Breast epithelium (tissue), 4 donors: ENCODE measurements at places on chromosomes 1 and 21.

DNA sequence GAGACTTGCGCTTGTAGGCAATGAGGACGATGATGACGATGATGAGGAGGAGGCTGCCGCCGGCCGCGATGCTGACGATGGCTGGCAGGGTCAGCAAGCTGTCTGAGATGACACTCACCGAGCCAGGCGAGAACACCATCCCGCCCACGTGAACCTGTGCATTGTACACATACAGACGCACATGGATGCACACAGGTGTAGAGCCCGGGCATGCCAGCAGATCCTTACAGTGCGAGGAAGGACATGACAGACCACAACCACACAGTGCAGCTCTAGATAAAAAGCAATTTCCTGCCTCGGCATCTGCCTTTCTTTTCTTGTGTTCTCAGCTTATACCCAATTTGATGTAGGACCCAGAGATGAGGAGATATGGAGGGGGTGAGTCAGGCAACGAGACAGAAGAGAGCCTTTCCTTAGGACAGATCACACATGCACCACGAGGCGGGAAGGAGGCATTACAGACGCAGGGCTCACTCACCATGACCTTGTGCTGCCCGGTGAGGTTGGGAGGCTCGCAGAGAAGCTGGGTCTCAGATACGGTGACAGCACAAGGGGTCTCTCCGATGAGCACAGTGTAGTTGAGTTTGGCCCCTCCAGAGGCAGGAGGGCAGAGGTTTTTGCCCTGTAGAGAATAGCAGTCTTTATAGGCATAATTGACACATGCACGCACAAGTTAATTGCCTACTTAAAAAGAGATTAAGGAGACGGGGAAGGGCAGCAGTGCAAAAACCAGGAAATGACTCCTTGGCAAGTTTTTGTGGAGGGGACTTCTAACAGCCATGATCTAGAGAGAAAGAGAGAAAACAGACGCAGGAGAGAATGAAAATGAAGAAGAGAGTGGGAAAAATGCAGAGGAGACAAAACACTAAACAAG lies 133.9 kb upstream of the CD34 start:
- H3K27me3 ChIP-seq: no peaks in the 10 kb centered on the region
- H3K27ac ChIP-seq: no peak overlapping the region
- H3K4me3 ChIP-seq: no peak overlapping the region
- H3K36me3 ChIP-seq: no peaks in the 10 kb centered on the region
- no peak for DNase-seq

- no peaks in the 10 kb centered on the region for H3K4me1 ChIP-seq
- DNase-seq: no peak
- H3K27me3 ChIP-seq: peaks cover 33% of the 10 kb centered on the region
- H3K4me3 ChIP-seq: no peak overlapping the region
- H3K27ac ChIP-seq: no peak overlapping the region
Observed at GRCh38 chr21:44649521-44650100, 3.4 kb downstream of the KRTAP10-11 start.

- no peaks in the 10 kb centered on the region for H3K27me3 ChIP-seq
- DNase-seq: no peak
- no peaks in the 10 kb centered on the region for H3K4me1 ChIP-seq
Observed at GRCh38 chr1:11441211-11441952, 37.6 kb upstream of the DISP3 start.

- no peak overlapping the region for H3K27ac ChIP-seq
- H3K4me1 ChIP-seq: no peaks in the 10 kb centered on the region
- no peaks in the 10 kb centered on the region for H3K27me3 ChIP-seq
- H3K36me3 ChIP-seq: no peaks in the 10 kb centered on the region
- DNase-seq: no peak
Observed at GRCh38 chr1:107132195-107132594, 8.6 kb upstream of the NTNG1 start.

DNA sequence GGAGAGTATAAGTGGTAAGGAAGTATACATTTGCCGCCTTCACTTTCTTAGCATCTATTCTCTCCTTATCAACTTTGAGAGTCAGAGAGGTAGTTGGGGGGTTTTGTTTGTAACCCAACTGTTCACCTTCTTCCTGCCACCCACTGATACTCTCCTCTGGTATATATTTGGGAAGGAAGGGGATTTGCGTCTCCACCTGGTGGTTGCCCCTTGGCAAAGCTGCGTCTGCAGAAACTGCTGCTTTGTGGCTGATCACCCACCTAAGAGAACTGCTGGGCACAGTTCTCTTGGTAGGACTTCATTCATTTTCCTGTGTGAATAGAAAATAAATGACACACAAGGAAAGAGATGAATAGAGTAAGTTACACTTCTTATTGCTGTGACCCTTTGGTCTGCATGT lies 87.0 kb downstream of the SYT14 start:
- no peak for DNase-seq
- no peaks in the 10 kb centered on the region for H3K27me3 ChIP-seq
- no peaks in the 10 kb centered on the region for H3K4me1 ChIP-seq
- no peak overlapping the region for H3K4me3 ChIP-seq
- H3K27ac ChIP-seq: no peak overlapping the region

GRCh38 chr1:11391886-11392285 lies 87.1 kb upstream of the DISP3 start:
- no peaks in the 10 kb centered on the region for H3K4me1 ChIP-seq
- DNase-seq: no peak
- H3K27me3 ChIP-seq: peaks cover 28% of the 10 kb centered on the region
- H3K27ac ChIP-seq: no peak overlapping the region
- H3K36me3 ChIP-seq: no peaks in the 10 kb centered on the region

DNA sequence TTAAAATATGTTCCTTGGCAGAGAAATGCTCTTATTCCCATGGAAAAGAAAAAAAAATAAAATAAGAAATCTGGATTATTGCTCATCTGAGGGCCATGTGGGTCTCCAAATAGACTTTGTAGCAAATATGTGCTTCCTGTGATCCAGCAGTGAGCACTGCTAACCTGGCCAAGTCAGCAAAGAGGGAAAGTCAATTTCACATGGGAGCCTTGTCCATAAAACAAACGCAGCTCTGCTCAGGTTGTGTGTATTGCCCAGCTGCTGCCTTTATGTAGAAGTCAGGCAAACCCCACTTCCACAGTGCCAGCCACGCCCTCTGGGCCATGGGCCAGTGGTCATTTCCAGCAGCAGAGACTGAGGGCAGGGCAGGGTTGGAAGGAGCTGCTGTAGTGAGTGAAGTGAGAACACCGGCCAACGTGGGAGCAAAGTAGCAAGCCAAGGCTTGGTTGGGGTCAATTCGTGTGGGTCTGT lies 174.3 kb downstream of the LYPLAL1 start:
- DNase-seq: no peak
- no peaks in the 10 kb centered on the region for H3K27me3 ChIP-seq
- H3K4me1 ChIP-seq: no peaks in the 10 kb centered on the region

- H3K27me3 ChIP-seq: no peaks in the 10 kb centered on the region
- no peak overlapping the region for H3K27ac ChIP-seq
- H3K4me1 ChIP-seq: no peaks in the 10 kb centered on the region
- DNase-seq: no peak
- H3K36me3 ChIP-seq: peaks cover 3% of the 10 kb centered on the region
Observed at GRCh38 chr21:25563361-25564116, 43.7 kb downstream of the MRPL39 start.

GRCh38 chr21:36749935-36750575 lies 51.1 kb downstream of the SIM2 start:
- H3K27me3 ChIP-seq: peaks cover 7% of the 10 kb centered on the region
- H3K36me3 ChIP-seq: no peaks in the 10 kb centered on the region
- DNase-seq: no peak
- H3K4me1 ChIP-seq: no peaks in the 10 kb centered on the region

DNA sequence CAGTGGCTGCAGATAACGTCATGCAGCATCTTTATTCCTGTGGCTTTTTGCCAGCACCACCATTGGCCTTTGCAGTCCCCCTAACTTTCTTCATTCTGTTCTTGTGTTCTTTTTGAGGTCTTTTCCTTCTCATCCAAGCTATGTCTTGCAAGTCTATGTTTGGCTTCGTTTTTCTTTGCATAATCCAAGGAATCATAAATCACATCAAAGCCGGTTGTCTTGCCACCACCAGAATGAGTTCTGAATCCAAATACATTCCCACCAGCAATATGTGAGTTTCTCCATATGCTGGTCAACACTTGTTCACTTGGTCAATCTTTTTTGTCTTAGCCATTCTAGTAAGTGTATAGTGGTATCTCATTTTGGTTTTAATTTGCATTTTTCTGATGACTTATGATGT lies 70.6 kb upstream of the AK4 start:
- H3K4me3 ChIP-seq: no peak overlapping the region
- no peak overlapping the region for H3K27ac ChIP-seq
- H3K4me1 ChIP-seq: no peaks in the 10 kb centered on the region
- H3K36me3 ChIP-seq: no peaks in the 10 kb centered on the region

GRCh38 chr1:239979456-239979855 lies 112.2 kb upstream of the FMN2 start:
- DNase-seq: no peak
- H3K27me3 ChIP-seq: no peaks in the 10 kb centered on the region
- no peaks in the 10 kb centered on the region for H3K36me3 ChIP-seq
- H3K4me1 ChIP-seq: no peaks in the 10 kb centered on the region
- no peak overlapping the region for H3K27ac ChIP-seq
- H3K4me3 ChIP-seq: no peak overlapping the region

DNA sequence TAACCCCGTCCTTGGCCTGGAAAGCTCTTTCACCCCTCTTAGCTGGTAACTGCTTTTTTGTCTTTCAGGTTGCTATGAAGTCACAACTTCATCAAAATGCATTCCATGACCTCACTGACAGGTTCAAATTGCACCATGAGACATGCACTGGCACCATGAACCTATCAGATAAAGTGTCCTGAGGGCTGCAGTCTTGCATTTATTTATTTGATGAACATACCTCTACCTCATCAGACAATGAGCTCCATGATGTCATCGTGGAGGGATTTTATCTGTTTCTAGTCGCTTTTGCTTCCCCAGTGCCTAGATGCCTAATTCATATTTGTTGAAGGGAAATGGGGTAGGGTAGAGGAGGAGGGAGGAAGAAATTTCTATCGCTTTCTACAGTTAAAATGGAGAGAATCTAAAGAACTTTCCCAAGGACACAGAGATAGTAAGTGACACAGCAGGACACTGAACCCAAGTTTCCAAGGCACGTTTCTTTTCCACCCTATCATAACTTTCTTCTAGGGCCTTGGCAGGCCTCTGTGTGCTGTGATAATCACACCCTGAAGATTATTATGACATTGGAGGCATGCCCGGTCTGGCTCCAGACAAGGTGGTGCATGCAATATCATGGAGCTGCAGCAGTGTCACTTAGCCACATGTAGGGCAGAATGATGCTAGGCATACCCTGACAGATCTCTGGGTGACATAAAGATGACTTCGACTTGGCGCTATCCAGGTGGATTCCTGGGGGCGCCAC lies 69.5 kb downstream of the CD58 start:
- H3K27me3 ChIP-seq: no peaks in the 10 kb centered on the region
- no peaks in the 10 kb centered on the region for H3K36me3 ChIP-seq
- no peak overlapping the region for H3K4me3 ChIP-seq
- H3K27ac ChIP-seq: no peak overlapping the region
- no peak for DNase-seq

DNA sequence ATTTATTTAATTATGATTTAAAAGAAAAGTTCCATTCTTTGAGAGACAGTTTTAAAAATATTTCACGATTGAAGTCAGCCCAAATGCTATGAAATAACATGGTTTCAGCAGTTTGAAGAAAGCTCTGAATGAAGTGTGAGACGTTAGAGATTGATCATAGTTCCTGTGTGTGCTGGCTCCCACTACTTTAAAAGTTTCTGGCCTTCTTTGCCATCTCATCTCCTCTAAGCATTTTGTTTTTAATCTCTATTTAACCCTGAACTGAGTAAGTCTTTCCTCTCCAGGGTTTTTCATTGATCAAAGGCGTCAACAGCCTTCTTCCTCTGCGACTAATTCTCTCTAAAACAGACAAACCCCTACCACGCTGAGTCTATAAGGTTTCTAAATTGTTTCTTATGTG lies 225.3 kb upstream of the B3GALT2 start:
- no peaks in the 10 kb centered on the region for H3K27me3 ChIP-seq
- H3K27ac ChIP-seq: no peak overlapping the region
- no peaks in the 10 kb centered on the region for H3K4me1 ChIP-seq
- no peaks in the 10 kb centered on the region for H3K36me3 ChIP-seq

DNA sequence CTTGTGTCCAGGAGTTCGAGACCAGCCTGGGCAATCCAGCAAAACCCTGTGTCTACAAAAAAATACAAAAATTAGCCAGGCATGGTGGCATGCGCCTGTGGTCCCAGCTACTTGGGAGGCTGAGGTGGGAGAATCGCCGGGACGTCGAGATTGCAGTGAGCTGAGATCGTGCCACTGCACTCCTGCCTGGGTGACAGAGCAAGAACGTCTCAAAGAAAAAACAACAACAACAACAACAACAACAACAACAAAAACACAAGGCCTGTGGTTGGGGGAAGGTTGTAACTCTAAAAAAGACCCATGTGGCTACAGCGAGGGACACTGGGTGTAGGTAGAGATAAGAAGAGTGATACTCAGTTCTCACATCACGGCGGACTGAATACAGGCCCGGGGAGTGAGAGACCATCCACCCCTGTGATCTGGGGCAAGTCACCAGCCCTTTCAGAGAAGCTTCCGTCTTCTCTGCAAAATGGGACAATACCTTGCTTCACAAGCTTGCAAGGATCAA lies 848 bp upstream of the CDC42 start:
- no peaks in the 10 kb centered on the region for H3K27me3 ChIP-seq
- DNase-seq: no peak
- no peak overlapping the region for H3K27ac ChIP-seq
- no peaks in the 10 kb centered on the region for H3K36me3 ChIP-seq
- H3K4me1 ChIP-seq: no peaks in the 10 kb centered on the region

DNA sequence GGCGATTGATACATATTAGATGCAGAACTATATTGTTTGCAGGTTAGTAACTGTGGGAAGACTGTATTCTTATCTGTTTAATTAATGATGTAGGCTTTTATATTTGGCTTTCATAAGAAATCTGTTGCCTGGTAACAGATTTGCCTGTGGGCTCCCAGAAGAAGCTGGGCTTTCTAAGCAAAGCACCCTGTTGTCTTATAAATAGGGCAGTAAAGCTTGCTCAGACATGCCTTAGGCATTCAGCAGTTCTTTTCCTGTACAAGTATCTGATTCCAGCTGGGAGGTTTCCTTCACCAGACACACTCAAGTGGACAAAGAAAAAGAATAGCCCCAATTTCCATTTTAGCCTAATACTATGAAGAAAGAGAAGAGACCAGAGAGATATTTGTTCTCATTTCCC lies 524.0 kb downstream of the LRRIQ3 start:
- no peak overlapping the region for H3K27ac ChIP-seq
- no peaks in the 10 kb centered on the region for H3K36me3 ChIP-seq
- H3K27me3 ChIP-seq: no peaks in the 10 kb centered on the region
- H3K4me3 ChIP-seq: no peak overlapping the region
- no peak for DNase-seq
